ENCODE measurements at places on chromosomes 2 and 18.
A peak's percentile ranks its signal among the peaks of the same experiment; 100 is the strongest.

- no peak for DNase-seq
Observed at GRCh38 chr2:127735537-127736399, 34.5 kb downstream of the SFT2D3 start.

- DNase-seq: peak; percentile 20
Observed at GRCh38 chr2:38610851-38611801, 8.4 kb upstream of the HNRNPLL start.

DNA sequence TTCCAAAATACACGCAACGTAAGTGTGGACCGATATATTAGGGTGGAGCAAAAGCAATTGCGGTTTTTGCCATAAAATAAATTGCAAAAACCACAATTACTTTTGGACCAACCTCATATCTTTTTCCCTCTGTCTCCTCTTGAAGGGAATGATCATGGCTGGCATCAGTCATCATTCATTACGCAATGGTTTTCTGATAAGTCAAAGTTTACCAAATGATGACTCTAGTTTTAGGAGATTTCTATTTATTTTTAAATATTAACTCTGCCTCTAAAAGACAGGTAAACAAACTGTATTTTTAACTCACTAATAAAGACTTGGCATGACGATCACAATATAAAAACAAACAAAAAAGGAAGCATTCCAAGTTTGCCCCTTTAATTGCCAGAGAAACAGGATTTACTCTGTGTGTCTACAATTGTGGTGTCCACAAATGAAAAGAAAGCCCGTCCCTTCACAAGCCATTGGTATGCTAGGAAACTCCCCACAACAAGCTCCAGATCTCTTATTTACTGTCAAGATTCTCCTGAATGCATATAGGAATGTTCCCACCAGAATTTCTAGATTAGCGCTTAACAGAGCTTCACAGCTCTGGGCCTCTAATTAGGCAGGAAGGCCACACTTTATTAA is 61.3 kb downstream of the IRS1 start:
- DNase-seq: no peak

DNA sequence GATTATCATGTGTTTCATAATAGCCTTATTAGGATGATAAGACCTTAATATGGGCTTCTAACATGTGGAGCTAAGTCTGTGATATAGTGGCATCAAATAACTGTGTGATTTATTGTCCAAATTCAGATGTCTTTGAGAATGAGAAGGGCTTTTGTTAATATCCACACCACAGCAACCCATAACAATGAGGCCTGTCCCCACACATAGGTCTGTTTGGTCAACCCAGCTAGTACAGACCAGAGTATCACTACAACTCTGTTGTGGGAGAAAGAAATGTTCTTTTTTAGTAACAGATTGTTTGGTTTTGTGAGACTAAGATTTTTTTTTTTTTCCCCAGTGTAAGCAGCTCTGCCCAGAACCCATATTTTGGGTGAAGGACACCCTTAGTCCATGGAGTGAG is 439.2 kb downstream of the PIK3C3 start:
- no peak for DNase-seq

GRCh38 chr2:154331784-154332183 is 366.7 kb upstream of the KCNJ3 start:
- no peak for DNase-seq

- peak; percentile 22 for DNase-seq
Observed at GRCh38 chr2:111042772-111043771, 77.6 kb upstream of the BCL2L11 start.
